ENCODE measurements at places on chromosomes 16 and 17.

- DNase-seq, result no peak
Measured at GRCh38 chr17:49226771-49227435, 3.7 kb downstream of the PHOSPHO1 start.

DNA sequence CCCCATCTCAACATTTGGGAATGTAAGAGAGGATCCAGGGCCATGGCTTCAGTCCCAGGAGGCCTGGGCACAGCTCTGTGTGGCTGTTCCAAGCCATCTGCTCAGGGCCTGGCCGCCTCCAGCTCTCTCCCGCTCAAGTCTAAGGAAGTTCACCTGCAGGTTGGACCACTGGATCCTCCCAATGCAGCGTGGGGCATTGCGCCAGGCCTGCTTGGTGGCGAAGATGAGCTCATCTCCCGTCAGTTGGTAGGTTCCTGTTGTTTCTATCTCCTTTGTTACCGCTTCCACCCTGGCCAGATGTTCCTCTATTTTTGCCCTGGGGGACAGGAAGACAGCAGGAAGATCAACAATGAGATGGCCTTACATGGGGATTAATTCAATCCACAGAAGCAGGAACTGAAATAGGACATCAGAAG, 17.5 kb downstream of the NOS2 start:
- DNase-seq, result no peak

DNA sequence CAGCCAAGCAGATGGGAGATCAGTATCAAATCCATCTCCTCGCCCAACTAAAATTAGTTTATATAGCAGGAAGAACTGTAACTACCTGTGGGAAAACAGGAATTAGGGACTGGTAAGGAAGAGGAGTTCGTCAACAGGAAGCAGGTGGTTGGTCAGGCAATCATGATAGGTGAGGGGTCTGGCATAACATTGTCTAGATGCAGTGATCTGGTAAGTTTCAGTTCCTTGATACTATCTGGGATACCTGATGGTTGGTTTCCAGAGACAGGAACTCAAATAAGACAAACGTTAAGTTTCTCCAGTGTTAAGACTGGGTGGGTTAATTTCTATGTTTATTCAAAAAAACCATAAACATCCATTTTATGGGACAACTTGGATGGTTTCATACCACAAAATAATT, 53.8 kb downstream of the CEP112 start:
- DNase-seq, result no peak

DNA sequence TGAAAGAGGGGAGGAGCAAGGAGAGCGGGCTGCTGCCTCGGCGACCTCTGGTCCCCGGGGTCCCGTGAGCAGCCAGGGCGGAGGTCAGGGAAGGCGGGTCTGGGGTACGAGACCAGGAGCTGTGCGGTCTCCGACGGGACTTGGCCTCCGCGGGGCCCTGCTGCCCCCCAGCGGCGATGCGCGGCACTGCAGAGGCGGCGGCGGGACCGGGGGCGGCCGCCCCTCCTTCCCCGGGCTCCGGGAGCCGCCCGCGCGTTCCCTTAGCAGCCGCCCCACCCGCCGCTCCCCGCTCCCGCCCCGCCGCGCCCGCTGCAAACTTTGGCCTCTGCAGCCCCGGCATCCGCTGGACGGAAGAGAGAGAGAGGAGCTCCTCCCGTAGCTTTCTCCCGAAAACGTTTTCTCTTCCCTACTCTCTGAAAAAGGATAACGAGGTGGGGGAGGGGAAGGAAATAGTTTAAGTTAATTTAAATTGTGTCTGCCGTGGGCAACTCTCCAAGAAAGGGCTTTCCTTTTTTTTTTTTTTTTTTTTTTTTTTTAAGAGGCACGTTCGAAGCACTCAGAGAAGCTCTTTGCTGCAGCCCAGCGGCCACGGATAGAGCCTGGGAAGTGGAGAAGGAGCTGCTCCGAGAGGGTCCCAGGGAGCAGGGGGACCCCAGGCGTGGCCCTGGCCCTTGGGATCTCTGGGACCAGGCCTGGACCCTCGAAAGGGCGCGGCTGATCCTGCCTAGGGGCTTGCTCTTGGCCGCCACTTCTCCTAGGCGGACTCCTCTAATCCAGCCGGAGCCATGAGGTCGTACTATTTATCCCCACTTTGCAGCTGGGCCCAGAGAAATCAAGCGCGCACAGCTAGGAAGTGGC, 43.2 kb downstream of the C16orf82 start:
- no peak for DNase-seq

GRCh38 chr16:12215277-12216105, 239.0 kb downstream of the SNX29 start:
- no peak for DNase-seq

DNA sequence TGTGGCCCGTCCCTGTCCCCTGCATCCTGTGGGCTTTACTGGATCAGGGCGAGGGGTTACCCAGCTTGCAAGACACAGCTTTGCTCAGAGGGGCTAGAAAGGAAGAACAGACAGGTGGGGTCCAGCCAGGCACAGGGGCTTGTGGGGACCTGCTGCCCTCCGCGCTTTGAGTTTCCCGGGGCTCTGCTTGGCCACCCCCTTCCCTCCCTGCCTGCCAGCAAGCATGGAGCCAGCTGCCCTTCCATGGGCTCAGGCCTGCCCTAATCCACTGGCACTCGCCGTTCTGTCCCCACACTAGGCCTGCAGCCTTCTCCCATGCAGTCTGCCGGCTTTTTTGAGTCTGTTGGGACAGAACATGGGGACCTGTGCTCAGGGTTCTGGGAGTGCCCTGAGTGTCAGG, 3.4 kb downstream of the SNN start:
- no peak for DNase-seq

DNA sequence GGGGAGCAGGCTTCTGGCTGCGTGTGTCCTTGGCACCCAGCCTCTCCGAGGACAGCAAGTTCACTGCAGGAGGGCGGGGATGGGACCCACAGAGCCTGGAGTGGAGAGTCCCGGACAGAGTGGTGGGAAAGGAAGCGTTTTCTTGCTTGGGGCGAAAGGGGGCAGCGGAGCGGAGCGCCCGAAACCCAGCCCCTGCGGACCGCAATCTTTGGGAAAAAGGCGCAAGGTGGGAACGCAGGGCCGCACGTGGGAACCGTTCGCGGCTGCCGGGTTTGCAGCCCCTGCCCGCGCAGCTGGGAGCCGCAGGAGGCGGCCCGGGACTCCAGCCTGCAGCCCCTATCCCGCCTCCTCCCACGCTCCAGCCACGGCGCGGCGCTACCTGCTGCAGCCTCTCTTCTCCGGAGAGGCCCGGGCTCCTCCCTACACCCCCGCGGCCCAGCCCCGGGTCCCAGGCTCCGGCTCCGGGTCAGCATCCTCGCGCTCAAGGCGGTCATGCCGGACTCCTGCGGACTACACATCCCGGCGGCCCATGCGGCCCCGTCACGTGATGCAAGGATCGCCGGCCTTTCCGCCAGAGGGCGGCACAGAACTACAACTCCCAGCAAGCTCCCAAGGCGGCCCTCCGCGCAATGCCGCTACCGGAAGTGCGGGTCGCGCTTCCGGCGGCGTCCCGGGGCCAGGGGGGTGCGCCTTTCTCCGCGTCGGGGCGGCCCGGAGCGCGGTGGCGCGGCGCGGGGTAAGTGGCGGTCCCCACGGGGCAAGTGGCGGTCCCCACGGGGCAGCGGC, at the start of the genes NTHL1 and TSC2:
Gene NTHL1 (minus strand): TSS at position 505 of the 786 bp plus-strand sequence. CDS start 11 bp downstream, at position 494.
Gene TSC2 (plus strand): TSS at position 656 of the 786 bp plus-strand sequence. CDS start 631 bp downstream, outside the sequence.
- DNase-seq, result peak; percentile 78

GRCh38 chr17:49545007-49545660, 30.5 kb upstream of the NXPH3 start:
- no peak for DNase-seq

DNA sequence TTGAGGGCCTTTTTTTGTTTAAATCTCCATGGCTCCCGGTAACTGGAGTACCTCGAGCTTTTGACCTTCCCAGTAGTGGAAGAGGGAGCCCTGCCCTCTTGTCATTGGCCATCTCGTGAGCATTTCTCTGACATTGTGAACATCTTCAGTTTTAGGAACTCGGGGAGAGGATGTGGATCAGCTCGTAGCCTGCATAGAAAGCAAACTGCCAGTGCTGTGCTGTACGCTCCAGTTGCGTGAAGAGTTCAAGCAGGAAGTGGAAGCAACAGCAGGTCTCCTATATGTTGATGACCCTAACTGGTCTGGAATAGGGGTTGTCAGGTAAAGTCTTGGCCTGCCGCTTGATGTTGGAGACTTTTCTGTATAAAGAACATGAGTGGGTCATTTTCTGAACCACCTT, 24.3 kb downstream of the NTAN1 start:
- no peak for DNase-seq

DNA sequence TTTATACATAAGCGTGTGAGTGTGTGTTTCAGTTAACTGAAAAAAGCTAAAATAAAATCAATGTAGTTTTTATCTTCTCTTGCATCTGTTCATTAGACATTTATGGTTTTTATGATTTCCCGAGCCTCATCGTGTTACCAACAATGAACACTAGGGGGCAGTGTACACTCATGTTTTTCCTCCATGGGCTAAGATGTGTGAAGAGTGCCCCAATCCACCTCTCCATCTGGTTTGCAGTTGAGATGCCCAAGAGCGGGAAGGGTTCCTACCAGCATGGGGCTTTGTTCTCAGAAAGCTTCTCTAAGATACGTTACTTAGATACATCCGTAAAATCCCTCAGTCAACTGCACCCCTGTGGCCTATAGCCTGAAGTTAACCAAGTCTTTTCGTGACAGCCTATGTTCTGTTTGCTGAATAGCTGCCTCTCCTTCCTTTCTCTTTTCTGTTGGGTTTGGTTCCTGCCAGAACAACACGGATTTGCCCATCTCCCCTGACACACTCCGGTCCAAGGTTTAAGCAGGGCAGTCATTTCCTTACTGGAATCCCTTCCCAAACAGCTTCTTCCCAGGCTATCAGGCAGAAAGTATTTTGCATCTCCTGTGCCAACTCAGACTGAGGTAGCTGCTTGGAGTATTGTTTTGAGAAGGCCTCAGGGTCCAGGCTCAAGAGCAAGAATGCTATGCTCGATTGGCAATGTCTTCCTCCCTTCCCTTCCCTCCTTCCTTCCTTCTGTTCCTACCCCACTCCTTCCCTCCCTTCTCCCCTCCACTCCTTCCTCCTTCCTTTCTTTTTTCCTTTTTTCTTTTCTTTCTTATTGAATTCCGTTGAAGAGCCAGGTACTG, 12.9 kb upstream of the ELAC2 start:
- no peak for DNase-seq

DNA sequence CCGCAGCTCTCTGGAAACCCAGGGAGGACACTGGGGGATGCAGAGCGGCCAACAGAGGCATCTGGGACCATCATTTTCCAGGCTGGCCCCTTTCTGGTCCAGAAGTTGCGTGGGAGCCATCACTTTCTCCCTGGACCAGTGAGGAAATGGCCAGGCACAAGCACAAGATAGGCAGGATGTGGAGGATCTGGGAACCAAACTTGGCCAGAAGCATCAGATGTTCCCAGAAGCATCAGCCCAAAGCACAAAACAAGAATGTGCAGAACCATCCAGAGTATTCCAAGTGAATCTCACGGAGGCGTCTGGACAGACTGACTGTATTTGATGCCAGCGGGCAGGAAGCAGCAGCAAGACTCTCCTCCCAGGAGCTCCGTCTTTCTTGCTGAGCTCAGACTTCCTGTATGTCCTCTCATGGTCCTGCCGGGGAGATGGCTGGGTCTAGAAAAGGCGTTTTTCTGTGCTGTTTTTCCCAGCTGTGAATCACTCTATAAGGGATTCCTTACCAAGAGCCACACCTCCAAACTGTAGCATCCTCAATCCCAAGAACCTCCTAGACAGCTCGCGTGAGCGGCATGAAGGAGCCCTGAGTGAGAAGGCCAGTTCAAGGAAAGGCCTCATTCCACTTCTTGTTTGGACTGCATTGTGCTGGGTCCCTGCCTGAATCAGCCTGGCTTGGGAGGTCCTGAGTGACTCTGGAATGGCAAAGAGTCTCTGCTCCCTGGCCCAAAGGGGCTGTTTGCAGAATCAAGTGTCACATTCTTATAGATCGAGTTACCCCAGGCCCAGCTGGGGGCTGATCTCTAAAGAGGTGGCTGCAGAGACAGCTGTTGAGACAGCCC, 49.5 kb upstream of the MTSS2 start:
- no peak for DNase-seq

- no peak for DNase-seq
Measured at GRCh38 chr17:30000001-30000754, 58.7 kb downstream of the EFCAB5 start.

- DNase-seq, result no peak
Measured at GRCh38 chr17:61404913-61405685, 5.5 kb downstream of the TBX2 start.

DNA sequence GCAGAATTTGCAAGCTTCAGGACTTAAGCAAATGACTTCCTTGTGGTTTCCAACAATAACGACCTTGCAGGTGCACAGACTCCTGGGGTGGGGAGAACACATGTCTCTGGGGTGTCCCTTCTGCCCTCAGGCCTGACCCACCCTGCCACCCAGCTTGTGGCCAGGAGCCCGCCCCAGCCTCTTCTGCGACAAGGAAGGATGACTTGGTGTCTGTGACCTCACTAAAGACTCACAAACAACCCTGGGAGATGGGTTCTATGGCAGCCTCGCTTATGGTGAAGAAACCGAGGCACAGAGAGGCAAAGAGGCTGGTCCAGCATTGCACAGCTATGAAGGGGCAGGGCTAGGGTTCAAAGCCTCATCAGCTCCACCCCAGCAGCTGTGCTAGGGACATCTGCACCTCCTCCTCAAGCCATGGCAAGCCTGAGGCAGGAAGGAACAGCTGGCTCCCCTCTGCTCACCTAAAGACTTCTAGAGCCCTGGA, 2.6 kb downstream of the ATP2A3 start:
- DNase-seq, result no peak

- DNase-seq, result no peak
Measured at GRCh38 chr17:3798273-3799180, 2.5 kb downstream of the ITGAE start.

- DNase-seq, result peak; percentile 75
Measured at GRCh38 chr17:40547079-40547784, 18.0 kb downstream of the CCR7 start.

DNA sequence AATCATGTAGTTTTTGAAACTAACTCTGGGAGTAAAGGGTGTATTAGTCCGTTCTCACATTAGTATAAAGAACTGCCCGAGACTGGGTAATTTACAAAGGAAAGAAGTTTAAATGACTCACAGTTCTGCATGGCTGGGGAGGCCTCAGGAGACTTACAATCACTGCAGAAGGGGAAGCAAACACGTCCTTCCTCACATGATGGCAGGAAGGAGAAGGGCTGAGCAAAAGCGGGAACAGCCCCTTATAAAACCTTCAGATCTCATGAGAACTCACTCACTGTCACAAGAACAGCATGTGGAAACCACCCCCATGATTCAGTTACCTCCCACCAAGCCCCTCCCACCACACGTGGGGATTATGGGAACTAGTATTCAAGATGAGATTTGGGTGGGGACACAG, 256.5 kb upstream of the TNRC6C start:
- no peak for DNase-seq

GRCh38 chr16:81880816-81881215, 101.7 kb downstream of the PLCG2 start:
- no peak for DNase-seq

- DNase-seq, result no peak
Measured at GRCh38 chr16:11361701-11362451, 16.6 kb downstream of the RMI2 start.

GRCh38 chr16:56551796-56552738, 12.8 kb upstream of the MT4 start:
- no peak for DNase-seq

DNA sequence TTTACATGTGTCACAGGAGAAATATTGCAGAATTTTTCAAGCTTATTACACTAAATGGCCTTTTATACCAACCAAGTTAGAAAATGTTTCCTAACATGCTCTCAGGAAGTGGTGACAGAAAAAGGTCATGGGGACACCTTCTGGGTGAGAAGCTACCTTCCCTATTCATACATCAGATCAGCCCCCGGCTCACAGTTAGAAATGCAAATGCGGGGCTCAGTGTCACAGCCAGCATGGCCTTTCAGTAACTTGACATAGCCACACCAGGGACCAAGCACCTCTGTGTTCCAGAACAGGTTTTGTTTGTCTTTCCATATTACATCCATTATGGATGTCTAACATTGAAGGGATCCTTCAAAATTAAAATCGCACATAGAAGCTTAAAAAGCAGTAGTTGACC, 59.5 kb downstream of the CHD9NB start:
- no peak for DNase-seq
